ENCODE measurements at places on chromosomes 2 and 18.

- no peak for DNase-seq
These were observed 141.4 kb upstream of the DOK6 start for GRCh38 chr18:69259282-69259681.

GRCh38 chr2:109428281-109428680 is 185.5 kb downstream of the SEPTIN10 start:
- DNase-seq: no peak

- no peak for DNase-seq
These were observed 199.9 kb downstream of the CYP26B1 start for GRCh38 chr2:71947809-71948208.

- no peak for DNase-seq
These were observed 146.3 kb upstream of the ZC3H15 start for GRCh38 chr2:186339716-186340115.

GRCh38 chr2:86370579-86370978 is 33.2 kb upstream of the REEP1 start:
- no peak for DNase-seq

DNA sequence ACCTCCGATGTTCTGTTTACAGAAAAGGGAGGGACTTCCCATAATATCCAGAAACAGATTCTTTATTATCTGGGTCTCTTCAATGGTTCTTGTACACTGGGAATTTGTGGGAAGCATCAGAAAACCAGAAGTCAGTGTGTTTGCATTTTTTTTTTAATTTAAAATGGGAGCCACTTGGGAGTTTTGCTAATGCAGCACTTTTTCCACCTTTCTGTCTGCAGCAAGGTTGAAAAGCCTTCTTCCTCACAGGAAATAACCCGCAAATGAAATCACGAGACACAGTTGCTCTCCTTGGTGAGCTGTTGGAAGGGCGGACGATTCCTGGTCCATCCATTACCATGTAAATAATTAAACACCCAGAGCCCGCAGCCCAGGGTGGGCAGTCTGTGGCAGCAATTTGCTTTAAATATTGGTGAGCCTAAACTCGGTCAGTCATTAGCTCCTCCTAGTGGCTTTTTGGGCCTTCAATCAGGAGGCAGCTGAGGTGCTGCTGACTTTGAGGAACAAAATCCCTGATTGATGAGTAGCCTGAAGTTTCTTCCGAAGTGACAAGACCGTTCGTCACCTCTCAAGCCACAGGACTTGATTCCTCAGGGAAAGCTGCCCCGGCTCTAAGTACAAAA is 471.5 kb downstream of the EPHA4 start:
- no peak for DNase-seq

GRCh38 chr2:85732467-85733120 is 21.2 kb upstream of the ATOH8 start:
- no peak for DNase-seq

GRCh38 chr2:215417400-215417951 is 18.4 kb downstream of the FN1 start:
- no peak for DNase-seq

- DNase-seq: no peak
These were observed 39.4 kb upstream of the LPIN2 start for GRCh38 chr18:3052411-3052758.

DNA sequence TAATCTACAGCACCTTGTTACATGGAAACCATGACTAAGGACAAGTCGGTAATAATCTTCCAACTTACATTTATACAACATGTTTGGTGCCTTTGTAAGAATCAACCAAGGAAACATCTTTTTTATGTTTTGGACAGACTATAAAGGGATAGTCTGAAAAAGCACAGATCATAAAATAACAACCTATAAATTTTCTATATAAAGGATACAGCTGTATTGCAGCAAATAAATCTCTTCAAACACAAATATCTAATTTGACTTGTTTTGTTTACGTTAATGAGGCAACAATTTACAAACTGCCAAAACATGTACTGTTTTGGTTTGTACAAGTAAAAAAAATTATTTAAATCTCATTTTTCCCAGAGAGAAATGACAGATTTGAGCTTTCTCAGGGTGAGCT is 92.5 kb downstream of the SRBD1 start:
- DNase-seq: no peak

DNA sequence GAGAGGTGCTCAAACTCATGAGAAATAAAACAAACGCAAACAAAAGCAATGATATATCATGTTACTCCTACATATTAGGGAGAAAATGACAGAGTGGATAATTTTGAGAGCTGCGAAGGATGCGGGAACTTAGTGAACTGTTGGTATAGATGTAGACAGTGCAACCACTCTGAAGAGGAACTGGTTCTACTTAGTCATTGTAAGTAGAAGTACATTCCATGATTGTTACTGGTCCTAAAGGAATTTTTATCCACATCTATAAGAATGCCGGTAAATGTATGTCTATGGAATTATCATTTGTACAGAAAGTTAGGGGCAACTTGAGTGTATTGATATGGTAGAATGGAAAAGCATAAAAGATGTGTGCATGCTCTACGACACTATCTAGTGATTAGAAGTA is 1238.4 kb downstream of the LRP1B start:
- no peak for DNase-seq

GRCh38 chr18:66497351-66497750 is 106.5 kb downstream of the CDH19 start:
- DNase-seq: no peak

DNA sequence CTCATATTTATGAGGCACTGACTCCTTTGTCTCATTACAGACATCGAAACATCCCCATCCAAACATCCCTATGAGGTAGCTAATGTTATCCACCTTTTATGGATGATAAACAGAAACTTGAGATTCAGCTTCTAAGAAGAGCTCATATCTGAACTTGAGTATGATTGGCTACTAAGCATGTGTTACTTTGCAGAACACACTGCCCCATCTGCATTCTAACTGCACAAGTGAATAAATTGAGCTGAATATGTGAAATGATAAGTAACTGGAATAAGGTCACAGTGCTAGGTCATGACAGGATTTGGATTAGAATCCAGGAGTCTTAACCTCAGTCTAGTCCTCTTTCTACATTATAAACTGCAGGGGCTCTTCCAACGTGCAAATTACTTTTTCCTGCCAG is 172.7 kb downstream of the SETBP1 start:
- DNase-seq: no peak

GRCh38 chr2:240558236-240558761 is 511 bp upstream of the ANKMY1 start:
- DNase-seq: no peak

DNA sequence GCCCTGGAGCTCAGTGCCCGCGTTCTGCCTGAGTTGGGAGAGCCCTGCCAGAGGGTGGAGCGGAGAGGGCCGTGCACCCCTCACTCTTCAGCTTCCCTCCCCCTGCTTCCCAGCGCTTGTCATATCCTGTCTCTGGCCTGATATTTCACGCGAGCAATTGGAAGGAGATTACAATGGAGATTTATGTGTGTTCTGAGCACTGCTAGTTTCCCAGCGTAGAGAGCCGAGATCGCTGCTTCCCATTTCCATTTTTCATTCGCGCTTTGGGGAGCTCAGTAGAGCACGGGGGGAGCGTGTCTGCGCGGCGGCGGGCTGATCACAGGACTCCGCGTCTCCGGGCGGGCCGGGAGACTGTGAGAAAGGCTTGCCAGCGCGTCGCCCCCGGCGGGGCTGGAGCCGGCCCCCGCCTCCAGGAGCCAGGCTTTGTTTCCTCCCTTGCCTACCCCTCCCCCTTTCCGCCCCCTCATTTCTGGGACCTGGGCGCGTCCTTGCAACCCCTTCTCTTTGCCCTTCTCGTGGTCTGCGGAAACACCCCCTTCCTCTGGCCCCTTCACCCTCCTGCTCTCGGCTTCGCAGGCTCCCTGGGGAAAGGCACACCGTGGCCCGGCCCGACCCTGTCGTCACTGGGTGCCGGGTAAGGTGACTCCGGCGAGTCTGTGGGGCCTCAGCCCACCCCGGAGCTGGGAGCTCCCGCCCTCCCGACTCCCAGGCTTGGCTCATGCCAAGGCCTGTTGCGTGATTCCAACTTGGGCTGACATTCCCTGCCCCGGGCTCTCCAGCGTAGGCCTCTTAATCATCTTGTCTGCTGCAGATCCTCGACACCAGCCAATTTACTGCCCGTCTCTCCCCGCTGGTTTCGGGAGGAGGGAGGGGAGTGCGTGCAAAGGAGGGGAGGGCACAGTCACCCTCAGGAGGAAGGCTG is 5.8 kb downstream of the DLX2 start:
- DNase-seq: peak; percentile 74

- DNase-seq: no peak
These were observed 112.8 kb downstream of the UPP2 start for GRCh38 chr2:158214431-158214830.

GRCh38 chr2:54353216-54353615 is 97.2 kb upstream of the TSPYL6 start:
- no peak for DNase-seq

GRCh38 chr2:68426446-68426845 is 40.6 kb downstream of the FBXO48 start:
- DNase-seq: no peak

DNA sequence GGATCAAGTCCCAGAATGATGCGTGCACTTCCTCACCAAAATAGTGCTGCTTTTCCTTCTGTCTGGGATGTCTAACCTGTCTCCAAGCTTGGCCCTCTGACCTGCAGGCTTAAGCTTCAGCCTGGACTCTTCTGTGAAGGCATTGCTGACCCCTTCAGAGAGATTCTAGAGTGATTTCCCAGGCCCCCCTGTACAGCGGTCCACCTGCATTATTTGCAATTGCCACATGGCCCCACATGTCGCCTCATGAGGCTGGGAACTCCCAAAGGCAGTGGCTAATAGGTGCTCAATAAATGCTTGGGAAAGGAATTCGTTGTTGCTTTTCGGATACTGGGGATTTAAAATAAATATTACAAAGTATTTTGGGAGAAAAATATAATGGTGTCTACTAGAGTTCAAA is 32.3 kb upstream of the MEP1B start:
- DNase-seq: no peak

GRCh38 chr2:128756365-128756717 is 437.7 kb upstream of the HS6ST1 start:
- DNase-seq: no peak

DNA sequence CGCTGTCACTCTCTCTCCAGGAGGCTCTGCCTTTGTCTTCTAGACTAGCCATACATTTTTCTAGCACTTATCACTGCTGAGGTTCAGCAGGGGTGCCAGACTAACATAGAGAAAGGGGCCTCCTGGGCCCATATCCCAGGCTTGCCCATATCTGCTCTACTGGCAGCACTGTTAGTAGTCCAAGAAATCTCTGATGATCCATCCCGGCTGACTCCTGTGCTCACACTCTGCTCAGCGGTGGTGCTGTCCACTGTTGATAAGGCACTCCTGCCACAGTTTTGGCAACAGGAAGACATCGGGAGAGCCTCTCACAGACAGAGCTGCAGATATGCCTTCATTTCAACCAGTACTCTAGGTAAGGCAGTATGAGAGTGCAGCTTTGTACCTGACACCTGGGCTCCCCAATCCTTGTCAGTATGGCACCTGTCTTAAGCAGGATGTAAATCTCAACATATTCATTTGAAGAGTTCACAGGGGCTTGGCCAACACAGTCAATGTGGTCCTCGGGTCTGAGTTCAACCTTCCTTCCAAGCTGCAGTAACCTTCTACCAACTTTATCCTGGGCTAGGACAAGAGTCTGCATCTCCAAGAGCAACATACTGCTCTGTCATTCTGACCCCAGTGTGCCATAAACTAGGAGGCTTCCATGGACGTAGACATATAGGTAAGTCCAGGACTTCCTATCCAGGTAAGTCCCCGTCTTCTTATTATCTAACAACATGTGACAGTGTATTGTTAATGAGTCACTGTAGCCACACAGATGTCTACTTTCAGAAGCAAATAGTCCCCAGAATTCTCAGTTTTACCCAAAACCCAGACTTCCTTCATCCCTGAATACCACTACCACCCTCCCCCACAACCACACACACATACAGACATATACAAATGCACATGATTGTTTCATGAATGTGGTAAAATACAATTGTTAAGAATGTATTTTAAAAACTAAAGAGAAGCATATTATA is 16.2 kb downstream of the KLF7 start:
- DNase-seq: no peak

DNA sequence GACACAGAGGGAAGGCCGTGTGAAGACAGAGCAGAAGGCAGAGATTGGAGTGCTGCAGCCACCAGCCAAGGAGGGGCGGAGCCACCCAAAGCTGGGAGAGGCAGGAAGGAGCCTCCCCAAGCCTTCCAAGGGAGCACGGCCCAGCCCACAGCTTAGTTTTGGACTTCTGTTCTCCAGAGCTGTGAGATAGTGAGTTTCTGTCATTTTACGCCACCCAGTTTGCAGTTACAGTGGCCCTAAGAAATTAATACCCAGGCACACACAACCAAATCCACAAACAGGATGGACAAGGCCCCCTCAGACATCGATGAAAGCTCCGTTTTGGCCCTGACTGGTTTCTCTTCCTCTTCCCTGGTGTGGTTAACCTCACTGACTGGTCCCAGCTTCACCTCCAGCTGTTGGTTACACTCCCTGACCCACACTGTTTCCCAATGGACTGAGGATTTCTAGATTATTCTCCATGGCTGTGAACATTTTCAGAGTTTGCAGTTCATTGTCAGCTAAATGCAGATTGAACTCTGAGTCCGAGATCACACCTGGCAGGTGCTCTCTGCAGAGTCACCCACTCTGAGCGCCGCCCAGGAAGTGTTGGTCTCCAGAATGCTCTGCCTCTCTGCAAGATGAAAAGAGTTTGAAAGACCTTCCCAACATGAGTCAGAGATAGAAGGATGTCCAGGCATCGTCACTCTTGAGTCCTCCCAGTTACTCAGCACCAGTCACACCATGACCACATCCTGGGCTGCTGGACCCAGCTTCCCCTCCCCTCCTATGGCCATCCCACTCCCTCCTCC is 100.2 kb downstream of the TWIST2 start:
- DNase-seq: peak; percentile 79

DNA sequence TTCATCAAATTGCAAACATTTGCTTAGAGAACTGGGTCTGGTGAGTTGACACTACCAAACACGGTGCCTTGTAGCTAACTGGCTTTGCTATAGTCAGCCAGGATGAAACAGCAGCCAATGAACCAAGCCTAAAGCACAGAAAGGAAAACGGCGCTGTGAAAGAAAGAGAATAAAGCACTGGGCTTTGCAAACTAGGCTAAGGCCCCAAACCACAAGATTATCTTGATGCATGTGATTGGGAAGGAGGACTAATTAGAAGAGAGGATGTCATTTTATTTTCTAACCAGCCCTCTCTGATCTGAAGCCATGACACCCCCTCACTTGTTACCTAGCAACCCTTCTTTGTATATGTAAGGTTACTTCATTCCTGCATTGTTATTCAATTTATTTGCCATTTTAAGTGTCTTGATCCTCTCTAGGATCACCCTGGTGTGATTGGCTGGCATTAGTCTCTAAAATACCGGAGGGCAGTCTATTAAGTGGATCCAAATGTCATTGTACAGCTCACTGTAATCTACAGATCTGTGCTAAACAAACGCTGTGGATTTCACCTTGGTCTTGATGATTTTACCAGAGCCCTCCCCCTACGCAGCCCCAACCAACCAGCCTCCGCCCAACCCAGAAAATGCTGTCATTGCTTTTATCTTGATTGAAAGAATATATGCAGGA is 395.4 kb upstream of the ACVR2A start:
- DNase-seq: no peak
